CD4-positive, alpha-beta T cell treated with Interleukin-6 for 4 hours (primary cell): ENCODE measurements at places on chromosomes 16 and 17.

DNA sequence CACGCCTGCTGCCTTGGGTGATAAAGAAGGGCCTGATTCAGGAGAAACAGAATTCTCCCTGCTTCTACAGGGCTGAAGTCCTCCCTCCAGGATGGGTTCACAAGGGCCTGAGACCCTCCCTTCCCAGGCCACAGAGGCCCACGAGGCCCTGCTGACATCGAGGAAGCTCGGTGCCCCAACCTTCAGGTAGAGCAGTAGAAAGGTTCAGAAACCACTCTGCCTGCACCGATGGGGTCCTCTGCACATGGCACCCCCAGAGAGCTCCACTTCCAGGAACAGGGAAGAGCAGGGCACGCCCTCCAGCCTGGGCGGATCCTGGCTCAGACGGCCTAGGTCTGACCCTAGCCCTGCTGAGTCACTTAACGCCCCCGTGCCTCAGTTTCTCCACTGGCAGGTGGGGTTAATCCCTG is 773 bp downstream of the CENPX start:
- DNase-seq, result no peak

DNA sequence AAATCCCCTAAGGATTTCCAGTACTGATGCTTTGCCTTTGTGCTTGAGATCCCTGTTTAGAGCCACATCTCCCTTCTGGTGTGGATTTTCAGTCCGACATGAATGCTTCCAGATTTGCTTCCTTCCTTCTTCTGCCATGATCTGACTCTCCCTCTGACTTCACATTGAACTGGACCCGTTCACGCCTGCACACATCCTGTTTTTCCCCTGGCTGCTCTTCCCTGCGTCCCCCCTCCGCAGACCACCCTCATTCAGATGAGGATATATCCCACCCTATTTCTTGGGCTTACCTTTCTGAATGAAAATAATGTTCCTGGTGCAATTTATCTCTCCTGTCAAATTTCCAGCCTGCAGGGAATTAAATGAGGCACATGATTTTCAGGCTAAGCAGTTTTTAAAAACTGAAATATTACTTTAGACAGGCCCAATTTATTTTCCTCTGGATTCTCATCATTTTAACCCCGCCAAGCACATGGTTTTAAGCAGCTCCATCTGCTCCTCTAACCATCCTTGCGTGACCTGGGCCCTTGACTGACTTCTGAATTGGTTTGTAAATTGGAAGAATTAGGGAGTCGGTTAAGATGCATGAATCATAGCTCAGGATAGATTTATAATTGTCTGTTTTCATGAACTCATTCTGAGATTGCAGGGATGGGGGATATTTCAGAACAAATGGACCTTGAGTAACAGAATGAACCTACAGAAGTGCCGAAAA is 59.2 kb downstream of the BMERB1 start:
- no peak for DNase-seq

- DNase-seq, result no peak
These were observed 130.8 kb downstream of the CA10 start for GRCh38 chr17:52027620-52028295.

GRCh38 chr16:27267037-27267677 is 1.4 kb downstream of the NSMCE1 start:
- DNase-seq, result no peak

- DNase-seq, result no peak
These were observed 124.8 kb upstream of the RBL2 start for GRCh38 chr16:53309457-53309856.

GRCh38 chr16:86669937-86670749 is 91.8 kb downstream of the FOXL1 start:
- DNase-seq, result no peak

DNA sequence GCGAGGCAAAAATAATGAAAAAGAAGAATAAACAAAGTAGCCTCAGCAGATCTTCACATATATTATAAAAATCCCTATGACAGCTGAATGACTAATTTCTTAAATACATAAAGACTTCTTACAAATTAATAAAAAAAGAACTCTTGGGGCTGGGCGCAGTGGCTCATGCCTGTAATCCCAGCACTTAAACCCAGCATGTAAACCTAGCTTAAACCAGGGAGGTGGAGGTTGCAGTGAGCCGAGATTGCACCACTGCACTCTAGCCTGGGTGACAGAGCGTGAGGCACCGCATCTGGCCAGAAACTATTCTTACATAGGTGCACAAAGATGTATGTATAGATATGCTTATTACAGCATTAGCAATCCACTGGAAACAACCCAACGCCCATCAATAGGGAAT is 27.7 kb downstream of the C17orf100 start:
- no peak for DNase-seq

DNA sequence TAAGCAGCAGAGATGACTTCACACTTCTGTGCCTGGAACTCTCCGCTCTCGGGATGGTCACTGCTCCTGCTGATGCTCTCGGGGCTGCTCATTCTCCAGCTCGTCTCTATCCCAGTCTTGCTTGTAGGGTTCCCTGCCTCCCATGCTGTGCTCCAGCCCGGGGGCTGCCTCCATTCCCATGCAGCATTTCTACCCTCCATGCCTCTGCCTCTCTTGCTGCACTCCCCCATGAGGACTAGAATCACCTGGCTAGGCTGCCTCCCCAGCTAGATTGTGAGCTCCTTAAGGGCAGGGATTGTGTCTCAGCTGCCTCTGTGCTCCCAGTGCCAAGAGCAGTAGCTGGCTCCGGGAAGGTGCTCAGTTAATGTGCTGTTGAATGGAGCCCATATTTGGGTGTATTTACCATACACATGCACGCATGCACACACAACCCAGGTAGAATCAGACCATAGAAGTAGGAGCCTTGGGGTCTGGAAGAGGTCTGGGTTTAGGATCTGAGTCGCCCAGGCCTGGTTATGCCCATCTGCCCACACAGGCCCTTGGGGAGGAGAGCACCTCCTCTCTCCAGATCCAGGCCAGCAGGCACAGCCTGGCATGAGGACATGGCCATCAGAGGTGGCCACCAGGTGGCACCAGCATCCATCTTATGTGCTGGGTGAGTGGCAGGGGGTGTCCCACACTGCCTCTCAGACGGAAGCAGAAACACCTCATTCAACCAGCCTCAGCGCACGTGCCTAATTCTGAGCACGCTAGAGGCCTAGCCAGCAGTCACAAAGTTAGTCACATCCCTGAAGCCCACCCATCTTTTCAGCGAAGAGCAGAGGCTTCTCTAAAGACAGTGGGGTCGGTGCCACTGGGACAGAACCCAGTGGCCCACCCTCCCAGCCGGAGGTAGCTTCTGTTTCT is 9.3 kb downstream of the GIT1 start:
- peak; percentile 93 for DNase-seq

- DNase-seq, result no peak
These were observed 8.4 kb downstream of the RSPRY1 start for GRCh38 chr16:57194512-57194911.

DNA sequence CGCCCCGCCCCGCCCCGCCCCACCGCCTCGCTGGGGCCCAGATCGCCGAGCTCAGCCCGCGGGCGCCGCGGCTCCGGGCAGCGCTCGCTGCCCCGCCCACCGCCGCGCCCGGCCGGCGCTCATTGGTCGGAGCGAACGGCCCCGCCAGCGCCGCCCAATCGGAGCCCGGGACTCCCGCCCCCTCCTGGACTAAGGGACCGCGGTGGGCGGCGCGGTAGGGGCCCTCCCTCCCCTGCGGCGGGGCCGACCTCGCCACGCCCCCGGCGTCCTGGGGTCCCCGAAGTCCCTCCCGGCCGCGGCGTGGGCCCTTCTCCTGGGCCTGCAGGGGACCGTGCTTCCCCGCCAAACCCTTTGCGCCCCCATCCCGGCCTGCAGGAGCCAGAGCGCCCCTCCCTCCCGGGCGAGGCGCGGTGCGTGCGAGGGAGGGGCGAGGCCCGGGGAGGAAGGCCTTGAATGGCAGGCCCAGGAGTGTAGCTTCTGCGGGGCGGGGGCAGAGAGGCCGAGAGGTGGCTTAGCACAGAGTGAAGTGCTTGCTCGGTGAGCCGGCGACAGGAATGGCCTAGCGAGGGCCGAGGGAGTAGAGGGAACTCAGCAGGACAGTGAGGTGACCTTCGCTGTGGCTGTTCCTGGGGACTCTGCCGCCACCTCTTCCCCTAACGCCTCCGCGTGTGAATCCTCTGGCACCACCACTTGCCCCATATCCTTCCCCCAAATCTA is at the start of gene CAMKK1:
TSS of gene CAMKK1 (minus strand) at position 51 of the 717 bp plus-strand sequence. CDS start 7,366 bp downstream, outside the sequence.
- DNase-seq, result peak; percentile 94

- DNase-seq, result no peak
These were observed 10.8 kb downstream of the ATP2C2 start for GRCh38 chr16:84379008-84379708.

GRCh38 chr16:12010388-12011251 is 34.1 kb downstream of the SNX29 start:
- no peak for DNase-seq
